Mesothelial cell of epicardium (in vitro differentiated cells): ENCODE measurements at places on chromosomes 2 and 18. TPM values are rescaled to one million over a fixed set of nuclear protein-coding genes. Genes with fewer than 3 reads are reported as not detected.

NMUR1 gene
- total RNA-seq = 0.09 to 0.13 TPM in 2 of 3 replicates, not detected in the other

- no peaks in the 10 kb centered on the region for H3K4me1 ChIP-seq
- H3K27me3 ChIP-seq = peaks cover 8% of the 10 kb centered on the region
- no peaks in the 10 kb centered on the region for H3K36me3 ChIP-seq
- H3K4me3 ChIP-seq = no peak overlapping the region
- DNase-seq = no peak
Observed at GRCh38 chr2:43846140-43846793, 7.5 kb downstream of the ABCG8 start.

UGT1A8 gene
- total RNA-seq = not detected in 3 replicates

TPO gene
- not detected in 3 replicates for total RNA-seq

MROH2A gene
- total RNA-seq = not detected in 3 replicates

OR6B2 gene
- total RNA-seq = not detected in 3 replicates

TEX44 gene
- not detected in 3 replicates for total RNA-seq

DNA sequence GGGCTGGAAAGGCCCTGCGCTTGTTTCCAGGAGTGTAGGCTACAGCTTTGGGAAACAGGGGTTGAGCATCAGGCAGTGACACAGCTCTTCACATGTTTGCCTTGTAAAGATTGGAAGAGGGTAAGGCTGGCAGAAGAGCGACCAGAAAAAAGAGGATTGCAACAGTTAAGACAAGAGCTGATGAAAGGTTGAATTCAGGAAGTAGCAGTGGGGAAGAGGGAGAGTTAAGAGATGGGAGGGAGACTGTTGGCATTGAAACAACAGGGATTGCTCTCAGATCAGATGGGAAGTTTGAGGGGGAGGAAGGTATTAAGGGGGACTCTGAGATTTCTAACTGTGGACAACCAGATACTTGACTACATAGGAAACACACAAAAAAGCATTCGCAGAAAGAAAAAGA lies 96.9 kb downstream of the CTAGE1 start:
- no peak overlapping the region for H3K4me3 ChIP-seq
- H3K27ac ChIP-seq = no peak overlapping the region
- DNase-seq = no peak

DNA sequence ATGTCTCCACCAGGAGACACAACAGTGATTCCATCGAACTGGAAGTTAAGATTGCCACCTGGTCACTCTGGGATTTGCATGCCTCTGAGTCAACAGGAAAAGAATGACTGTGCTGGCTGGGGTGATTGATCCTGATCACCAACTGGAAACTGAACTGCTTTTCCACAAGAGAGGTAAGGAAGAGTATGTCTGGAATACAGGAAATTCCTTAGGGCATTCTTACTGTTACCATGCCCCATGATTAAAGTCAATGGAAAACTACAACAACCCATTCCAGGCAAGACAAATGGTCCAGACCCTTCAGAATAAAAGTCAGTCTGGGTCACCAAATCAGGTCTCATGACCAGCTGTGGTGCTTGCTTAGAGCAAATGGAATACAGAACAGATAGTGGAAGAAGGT lies 12.0 kb upstream of the DDX1 start:
- no peaks in the 10 kb centered on the region for H3K36me3 ChIP-seq
- no peak for DNase-seq

PDE11A gene
- 22.9 to 25.6 TPM (median 23.9 TPM) in 3 replicates for total RNA-seq

SKOR2 gene
- total RNA-seq = not detected in 3 replicates

DNA sequence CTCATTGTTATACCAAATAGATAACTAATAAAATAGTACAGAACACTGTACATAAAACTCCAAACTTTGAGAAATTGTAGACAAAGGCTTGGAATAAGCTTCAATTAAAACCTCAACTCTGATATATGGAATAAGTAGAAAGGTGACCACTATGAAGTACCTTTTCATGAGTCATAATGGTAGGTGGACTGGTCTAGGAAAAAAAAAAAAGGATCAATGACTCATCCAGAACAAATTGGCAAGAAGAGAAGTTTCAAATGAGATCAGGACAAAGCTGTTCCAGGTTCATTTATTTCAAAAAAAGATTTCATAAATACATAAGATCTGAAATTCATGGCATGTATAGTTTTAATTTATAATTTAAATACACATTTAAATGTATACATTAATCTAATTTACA lies 769.7 kb downstream of the SUCLG1 start:
- no peaks in the 10 kb centered on the region for H3K36me3 ChIP-seq
- DNase-seq = no peak
- no peak overlapping the region for H3K4me3 ChIP-seq
- H3K27ac ChIP-seq = no peak overlapping the region
- H3K27me3 ChIP-seq = no peaks in the 10 kb centered on the region
- H3K4me1 ChIP-seq = peaks cover 12% of the 10 kb centered on the region

DNA sequence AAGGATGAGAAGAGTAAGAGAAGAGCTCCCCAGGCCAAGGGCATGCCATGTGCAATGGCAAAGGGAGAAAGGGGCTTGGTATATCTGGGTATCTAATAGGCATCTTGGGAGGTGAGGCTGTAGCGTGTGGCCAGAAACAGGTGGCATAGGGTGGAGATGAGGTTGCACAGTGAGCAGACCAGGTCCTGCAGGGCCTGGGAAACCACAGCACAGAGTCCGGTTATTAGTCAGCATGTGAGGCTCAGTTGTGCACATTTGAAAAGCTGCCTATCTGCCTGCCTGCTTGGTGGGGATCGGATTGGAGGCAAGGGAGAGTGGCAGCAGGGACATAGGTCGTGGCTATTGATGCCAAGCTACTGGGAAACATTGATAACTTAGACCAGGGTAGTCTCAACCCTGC lies 190.6 kb downstream of the TPGS2 start:
- no peak for DNase-seq
- H3K36me3 ChIP-seq = no peaks in the 10 kb centered on the region
- H3K27ac ChIP-seq = peak overlapping the region; percentile 13

NFE2L2 gene
- total RNA-seq = 93.1 to 93.9 TPM (median 93.3 TPM) in 3 replicates

GRCh38 chr2:177921726-177922125 lies 150.9 kb downstream of the PDE11A start:
- H3K27ac ChIP-seq = no peak overlapping the region
- DNase-seq = no peak
- no peaks in the 10 kb centered on the region for H3K27me3 ChIP-seq
- no peaks in the 10 kb centered on the region for H3K4me1 ChIP-seq
- H3K36me3 ChIP-seq = no peaks in the 10 kb centered on the region

SESTD1 gene
- 55.8 to 59.7 TPM (median 56.9 TPM) in 3 replicates for total RNA-seq

DNA sequence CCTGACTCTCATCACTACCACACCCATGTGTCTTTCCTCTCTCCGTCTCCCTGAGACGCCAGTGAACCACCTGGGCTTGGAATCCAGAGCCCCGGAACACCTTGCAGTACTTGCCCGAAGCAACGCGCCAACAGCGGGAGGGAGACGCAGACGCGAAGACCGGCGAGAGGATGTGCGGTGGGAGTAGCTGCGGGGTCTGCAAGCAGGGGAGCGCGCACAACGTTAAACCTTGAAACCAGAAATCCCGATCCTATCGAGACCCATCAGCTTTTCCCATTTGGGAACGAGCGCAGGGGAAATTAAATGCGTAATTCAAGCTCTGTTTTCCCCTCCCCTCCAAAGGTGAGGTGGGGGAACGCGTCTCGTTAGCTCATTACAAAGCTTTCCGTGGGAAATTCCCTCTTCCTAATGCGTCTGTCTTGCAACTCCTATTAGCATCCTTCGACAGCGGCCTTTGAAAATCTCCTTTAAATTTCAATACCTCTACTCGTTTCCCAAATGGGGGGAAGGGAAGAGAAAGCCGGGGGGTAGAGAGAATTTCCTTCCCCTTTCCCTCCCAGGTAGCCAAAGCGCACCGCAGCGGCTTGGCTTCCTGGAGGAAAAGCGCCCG lies 421 bp upstream of the CNTNAP5 start:
- no peaks in the 10 kb centered on the region for H3K36me3 ChIP-seq
- H3K4me1 ChIP-seq = peaks cover 13% of the 10 kb centered on the region
- DNase-seq = no peak
- no peak overlapping the region for H3K27ac ChIP-seq
- H3K27me3 ChIP-seq = peaks cover 79% of the 10 kb centered on the region
- peak overlapping the region; percentile 52 for H3K4me3 ChIP-seq
